Glutamatergic neuron (in vitro differentiated cells): ENCODE measurements at places on chromosomes 2 and 18. TPM values are rescaled to one million over a fixed set of nuclear protein-coding genes. Genes with fewer than 3 reads are reported as not detected.
A peak's percentile ranks its signal among the peaks of the same experiment; 100 is the strongest.

Gene IL36G
- total RNA-seq = not detected

DNA sequence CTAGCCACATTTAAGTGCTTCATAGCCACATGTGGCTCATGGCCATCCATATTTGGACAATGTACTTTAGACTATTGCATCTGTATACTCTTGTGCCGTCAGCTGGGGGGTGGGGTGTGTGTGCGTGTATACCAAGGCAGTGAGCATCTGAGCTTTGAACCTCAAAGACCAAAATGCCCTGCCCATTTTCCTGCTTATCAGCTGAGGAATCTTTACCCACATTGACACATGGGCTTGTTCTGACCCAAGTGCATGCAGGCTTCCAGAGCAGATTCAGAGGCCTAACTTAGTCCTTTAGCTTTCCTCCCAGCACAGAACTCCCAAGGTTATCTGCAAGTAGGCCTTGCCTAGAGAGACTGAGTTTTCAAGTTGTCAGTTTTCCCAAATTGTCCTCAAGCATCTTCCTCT is 11.1 kb upstream of the MOCOS start:
- DNase-seq = no peak

GRCh38 chr18:12882453-12883371 is 1.3 kb downstream of the PTPN2 start:
- DNase-seq = no peak

DNA sequence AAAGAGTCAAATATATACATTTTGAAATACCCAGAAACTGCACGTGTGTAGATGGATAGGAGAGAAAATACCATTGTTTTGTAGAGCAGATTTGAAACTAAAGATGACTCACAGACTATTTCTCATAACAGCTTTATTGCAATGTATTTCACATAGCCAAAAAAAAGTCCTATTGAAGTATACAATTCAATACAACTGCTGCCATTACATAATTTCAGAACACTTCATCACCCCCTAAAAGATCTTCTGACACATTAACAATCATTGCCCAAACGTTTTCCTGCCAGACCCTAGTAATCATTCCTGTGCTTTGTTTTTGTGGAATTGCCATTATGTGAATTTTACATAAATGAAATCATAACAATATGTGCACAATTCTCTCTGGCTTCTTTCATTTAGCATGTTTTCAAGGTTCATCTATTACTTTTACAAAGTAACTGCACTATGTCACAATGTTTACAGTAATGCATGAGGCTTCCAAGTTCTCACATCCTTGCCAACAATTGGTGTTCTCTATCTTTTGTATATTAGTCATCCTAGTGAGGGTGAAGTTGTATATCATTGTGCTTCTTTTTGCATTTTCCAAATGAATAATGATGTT is 378.6 kb upstream of the CWC22 start:
- DNase-seq = no peak

GRCh38 chr18:3205239-3205638 is 14.5 kb downstream of the MYOM1 start:
- DNase-seq = no peak

DNA sequence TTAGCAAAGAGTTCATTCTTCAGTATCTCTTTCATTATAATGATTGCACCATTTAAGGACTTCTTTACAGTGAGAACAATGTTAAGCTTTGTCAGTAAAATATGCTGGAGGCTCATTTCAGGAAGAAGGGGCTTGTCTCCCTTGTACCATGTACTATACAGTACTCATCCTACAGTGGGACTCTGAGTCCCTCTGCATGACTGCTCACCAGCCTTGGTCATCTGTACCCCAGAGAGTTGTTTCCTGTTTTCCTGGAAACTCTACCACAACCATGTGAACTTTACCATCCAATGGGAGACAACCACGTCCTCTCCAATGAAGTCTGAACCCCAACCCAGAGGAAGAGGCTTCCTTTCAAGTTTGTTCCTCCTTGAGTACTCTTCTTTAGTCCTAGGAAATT is 1171.1 kb upstream of the CRIM1 start:
- DNase-seq = no peak

DNA sequence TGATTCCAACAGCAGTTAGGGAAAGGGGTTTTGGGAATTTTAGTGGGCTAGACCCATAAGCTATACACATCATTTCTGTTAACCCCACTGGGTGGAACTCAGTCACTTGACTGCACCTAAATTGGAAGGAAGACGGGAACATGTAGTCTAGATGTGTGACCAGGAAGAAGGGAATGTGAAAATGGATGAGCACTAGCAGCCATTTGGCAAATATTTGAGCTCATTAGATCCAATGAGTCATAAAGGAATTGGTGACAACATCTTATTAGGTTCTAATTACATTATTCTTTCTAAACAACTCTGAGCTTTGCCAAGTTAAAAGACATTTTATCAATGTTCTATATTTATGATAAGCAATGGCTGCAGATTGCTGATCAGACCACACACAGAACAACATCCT is 400.6 kb downstream of the IRS1 start:
- no peak for DNase-seq

GRCh38 chr2:68292108-68292710 is 27.5 kb downstream of the CNRIP1 start:
- no peak for DNase-seq

DNA sequence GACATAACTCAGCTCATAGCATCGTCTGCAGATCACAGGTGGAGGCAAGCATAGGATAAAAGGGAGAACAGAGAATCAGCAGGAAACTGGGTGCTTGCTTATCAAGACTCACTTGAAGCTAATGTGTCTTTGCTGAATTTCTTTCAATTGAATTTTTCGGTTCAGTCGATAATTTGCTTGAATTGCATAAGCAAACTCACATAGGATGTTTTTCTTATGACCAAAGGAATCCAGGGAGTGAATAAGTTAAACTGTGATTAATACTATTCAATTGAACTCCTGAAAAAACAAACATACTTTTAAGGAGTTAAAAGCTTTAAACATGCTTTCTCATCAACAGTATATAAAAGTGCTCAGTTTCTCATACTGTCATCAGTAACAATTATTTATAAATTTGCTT is 707.1 kb upstream of the ACVR2A start:
- DNase-seq = no peak

Gene TRIM54
- 2.0 TPM for total RNA-seq

DNA sequence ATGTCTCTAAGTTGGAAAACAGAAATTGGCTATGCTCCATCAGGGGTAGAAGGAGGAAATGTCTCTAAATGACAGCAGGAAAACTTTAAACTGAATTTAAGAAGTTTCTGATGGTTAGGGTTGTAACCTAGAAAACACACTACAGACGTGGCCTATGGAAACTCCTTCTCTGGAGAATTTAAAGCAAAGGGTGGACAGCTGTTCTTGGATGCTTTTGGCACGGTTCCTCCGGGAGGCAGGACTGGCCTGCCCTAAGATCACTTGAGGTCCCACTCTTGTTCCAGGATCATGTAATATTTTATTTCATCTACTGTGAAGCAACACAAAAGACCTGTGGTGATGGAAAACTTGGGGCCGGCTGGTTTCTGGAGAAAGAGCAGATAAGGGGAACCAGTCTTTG is 77.0 kb downstream of the NRP2 start:
- no peak for DNase-seq

GRCh38 chr2:18649502-18650135 is 60.2 kb upstream of the NT5C1B start:
- no peak for DNase-seq

Gene SLC30A3
- 1.3 TPM for total RNA-seq

DNA sequence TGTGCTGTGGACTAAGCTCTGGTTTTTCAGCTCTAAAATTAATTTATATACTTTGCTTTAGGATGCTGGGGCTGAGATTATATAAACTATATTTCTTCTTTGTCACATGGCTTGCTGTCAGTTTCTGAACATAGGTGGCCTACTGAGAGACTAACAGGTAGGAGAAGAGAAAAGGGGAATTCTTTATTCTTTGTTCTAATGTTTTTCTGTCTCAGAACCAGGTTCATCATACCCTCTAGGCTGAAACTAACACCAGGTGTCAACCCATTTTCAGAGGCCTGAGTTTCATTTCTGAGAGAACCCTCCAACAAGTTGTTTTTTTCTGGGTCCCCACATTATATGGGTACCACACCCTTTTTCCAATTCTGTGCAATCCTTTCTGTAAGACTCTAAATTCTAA is 843.6 kb downstream of the TRIB2 start:
- no peak for DNase-seq

GRCh38 chr18:39184176-39184575 is 1618.6 kb upstream of the CELF4 start:
- no peak for DNase-seq

Gene CREG2
- total RNA-seq = 1.3 TPM

DNA sequence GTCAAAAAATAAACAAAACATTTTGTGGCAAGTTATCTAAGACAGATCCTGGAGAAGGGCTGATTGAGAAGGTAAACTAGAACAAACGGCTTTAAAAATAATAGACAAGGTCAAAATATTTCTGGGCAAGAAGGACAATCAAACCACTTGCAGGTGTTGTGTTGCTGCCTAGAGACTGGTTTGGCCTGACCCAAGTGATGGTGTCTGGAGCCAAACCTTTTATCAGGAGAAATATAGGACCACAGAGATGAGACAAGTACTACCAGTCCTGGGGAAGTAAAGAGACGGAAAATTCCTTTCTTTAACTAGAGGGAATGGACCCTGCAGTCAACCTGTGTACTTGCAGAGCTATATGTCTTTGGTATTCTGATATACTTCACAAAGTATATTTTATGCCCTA is 44.2 kb downstream of the PLCL1 start:
- DNase-seq = no peak

GRCh38 chr18:6593142-6593885 is 136.2 kb upstream of the ARHGAP28 start:
- no peak for DNase-seq

DNA sequence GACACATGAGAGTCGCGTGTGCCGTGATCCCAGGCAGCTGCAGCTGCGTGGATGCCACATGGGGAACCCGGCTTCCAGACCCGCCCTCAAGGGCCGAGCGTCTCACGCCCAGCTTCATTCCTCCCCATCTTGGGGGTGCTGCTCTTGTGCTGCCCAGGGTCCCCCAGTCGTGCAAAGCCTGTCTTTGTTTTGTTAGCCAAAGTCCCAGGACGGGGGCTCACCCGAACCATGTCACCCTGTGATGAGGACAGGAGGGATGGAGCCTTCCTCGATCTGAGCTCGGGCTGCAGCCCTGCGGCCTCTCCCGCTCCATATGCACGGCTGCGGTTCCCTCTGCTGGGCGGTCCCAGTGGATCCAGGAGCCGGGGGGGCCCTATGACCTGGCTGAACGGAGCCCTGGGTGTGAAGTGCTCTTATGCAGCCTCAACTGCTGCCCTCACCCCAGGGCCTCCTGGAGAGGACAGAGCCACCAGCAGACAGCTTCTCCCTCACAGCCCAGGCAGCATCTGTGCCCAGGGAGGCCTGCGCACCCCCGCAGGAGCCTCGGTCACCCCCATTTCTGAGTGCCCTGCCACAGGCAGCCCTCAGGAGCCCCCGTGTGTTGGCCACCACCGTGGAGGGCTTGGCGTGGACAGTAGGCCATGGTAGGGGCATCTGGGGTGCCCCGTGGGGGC is 99.0 kb upstream of the CTDP1 start:
- no peak for DNase-seq

GRCh38 chr18:24414349-24415003 is 12.0 kb upstream of the IMPACT start:
- DNase-seq = no peak

- no peak for DNase-seq
Observed at GRCh38 chr2:165562233-165562632, 92.7 kb downstream of the CSRNP3 start.

- DNase-seq = peak; percentile 3
Observed at GRCh38 chr2:20597860-20598183, 53.1 kb downstream of the HS1BP3 start.

- no peak for DNase-seq
Observed at GRCh38 chr2:175450029-175450760, 268.7 kb upstream of the ATP5MC3 start.

- DNase-seq = no peak
Observed at GRCh38 chr2:96131152-96131812, 7.0 kb downstream of the ASTL start.

Gene DSC3
- total RNA-seq = 0.47 TPM

DNA sequence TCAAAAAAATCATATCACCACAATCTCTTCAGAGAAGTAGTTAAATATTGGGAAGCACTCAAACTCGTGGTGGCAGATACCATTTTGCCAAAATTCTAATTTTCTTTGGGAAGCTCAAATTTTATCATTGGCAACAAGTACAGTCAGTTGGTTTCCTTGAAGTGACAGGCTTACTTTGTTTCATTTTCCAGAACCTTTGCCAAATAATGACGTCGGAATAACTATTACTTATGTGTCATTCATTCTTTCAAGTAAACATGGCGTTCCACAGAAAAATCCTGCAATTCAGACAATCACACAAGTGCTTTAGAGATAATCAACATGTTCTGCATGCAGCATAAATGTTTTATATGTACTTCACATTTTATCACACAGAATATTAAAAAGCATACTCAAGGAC is 5.4 kb downstream of the TTLL4 start:
- DNase-seq = no peak

DNA sequence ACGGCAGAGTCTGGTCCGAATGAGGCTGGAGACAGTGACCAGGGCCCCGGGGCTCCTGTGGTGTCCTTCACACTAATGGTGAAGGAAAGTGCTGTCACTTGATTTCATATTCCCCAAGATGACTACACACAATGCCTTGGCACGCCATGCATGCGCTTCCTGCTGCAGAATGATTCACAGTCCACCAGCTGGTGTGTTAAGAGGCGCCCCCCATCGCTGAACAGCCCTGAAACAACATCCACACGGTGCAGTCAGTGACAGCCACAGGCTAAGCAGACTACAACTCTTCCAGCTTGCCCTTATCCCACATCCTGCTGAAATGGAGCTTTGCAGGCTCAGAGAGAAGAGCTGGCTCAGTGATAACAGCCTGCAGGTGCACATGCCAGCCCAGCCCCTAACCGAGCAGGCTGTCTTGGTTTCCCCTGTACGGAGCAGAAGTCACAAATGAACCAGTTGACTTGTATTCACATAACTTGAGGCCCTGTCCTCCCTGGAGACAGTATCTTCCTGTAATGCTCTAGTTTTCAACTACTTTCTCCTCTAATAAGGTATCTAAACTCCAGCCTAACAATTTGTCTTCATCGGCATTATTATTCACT is 24.3 kb upstream of the CDH20 start:
- DNase-seq = no peak

DNA sequence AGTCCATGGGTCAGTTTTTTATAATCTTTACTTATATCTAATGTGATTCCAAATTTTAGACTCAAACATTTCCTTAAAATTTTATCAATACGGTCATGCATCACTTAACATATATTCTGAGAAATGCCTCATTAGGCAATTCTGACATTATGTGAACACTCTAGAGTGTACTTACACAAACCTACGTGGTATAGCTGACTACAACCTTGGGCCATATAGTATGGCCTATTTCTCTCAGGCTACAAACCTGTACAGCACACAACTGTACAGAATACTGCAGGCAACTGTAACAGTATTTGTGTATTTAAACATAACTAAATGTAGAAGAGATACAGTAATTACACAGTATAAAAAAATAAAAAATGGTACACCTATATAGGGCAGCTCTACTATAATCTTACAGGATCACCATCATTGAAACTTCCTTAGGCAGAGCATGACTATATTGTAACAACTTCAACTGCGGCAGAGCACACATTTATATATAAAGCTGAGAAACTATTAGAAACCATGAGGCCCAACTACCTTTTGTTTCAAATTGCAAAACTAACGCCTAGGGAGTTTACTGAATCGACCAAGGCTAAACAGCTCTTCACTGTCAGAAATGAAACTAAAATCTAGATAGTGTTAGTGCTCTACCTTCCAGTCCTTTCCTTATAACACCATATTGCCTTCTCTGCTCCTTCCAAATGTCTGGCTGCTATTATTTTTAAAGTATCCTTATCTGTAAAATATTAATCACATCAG is 6.9 kb downstream of the YES1 start:
- no peak for DNase-seq

Gene CYP27C1
- total RNA-seq = 4.3 TPM
